Thoracic aorta (tissue), 2 donors: ENCODE measurements at places on chromosomes 2 and 18.

GRCh38 chr2:241558532-241559322 lies at the start of gene BOK:
Gene BOK (plus strand): TSS chr2:241558745. CDS start chr2:241559484, 739 bp downstream.
- no peak for DNase-seq

DNA sequence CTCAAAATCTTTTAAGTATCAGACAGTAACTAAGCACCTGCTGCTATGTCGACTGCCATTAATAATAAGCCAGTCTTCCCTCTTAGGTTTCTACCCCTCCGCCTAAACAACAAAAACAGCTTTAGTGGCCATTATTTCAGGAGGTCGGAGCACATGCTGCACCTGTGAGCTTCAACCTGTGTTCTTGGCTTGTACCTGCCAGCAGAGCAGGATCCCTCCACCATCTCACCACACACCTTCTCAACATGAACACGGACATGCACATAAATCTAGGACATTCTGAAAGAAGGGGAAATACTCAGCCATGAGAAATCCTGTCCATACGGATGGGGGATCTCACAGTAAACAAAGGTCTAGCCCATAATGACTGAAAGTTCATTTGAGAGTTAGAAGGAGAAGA lies 3.7 kb downstream of the CYB5A start:
- no peak for DNase-seq

GRCh38 chr18:73842795-73843394 lies 304.7 kb downstream of the FBXO15 start:
- no peak for DNase-seq

- no peak for DNase-seq
These were observed at the start of gene ANKRD53 for GRCh38 chr2:70978341-70979179. Gene ANKRD53 (plus strand): TSS chr2:70978630. CDS start chr2:70978646, 16 bp downstream.

DNA sequence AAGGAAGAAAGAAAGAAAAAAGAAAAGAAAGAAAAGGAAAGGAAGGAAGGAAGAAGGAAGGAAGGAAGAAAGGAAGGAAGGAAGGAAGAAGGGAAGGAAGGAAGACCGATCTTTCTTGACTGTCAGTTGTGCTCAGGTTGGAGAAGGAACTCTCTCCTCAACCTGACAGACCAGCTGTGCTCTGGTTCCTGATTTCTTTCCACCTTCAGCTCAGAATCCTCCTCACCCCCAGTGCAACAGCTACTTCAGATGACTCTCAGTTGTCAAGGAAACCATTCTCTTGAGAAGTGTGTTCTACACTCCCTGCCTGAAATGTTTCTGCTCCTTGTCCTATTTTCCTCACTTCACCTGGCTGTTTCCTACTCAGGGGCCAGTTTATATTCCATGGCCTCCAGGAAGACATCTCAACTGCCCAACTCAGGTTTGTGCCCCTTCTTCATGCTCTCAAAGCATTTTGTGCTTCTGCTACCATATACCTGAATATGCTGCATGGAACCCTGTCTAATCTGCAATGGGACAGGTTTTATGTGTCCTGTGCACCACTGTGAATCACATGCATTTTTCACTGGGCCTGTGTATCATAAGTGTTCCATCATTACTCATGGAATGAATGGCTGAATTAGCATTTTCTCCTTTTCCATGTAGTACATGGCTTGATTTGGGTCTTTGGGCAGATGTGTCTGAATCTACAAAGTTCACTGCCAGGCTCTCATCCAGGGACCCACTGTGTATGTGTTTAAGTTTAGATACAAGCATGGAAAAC lies 32.8 kb upstream of the DOCK10 start:
- DNase-seq: no peak

- no peak for DNase-seq
These were observed 51.0 kb downstream of the TSHZ1 start for GRCh38 chr18:75261430-75262223.

- DNase-seq: no peak
These were observed 2.8 kb upstream of the LRRFIP1 start for GRCh38 chr2:237624565-237624964.

DNA sequence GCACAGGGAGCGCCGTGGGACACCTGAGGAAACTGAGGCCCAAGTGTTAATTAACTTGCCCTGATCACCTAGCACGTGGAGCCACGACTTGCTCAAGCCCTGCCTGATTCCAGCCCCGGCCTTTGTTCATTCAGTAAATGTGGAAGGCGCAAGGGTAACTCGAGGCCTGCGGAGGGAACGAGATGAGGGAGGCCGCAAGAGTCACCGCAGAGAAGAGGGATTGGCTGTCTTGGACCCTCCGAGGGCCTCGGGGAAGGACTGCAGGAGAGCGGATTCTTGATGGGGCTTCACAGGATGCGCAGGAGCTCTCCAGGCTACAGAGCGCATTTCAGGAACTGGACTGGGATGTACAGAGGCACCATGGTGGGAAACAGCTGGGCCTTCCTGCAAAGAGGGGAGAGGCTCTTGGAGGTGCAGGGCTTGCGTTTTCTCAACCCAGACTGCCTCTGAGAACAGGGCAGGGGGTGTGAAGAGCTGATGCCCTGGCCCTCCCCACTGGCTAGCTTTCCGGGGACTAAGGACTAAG lies 511 bp upstream of the ANKMY1 start:
- DNase-seq: no peak

GRCh38 chr2:112614201-112614840 lies 29.9 kb downstream of the CHCHD5 start:
- no peak for DNase-seq

- DNase-seq: no peak
These were observed 442.2 kb downstream of the TGIF1 start for GRCh38 chr18:3892152-3892551.

DNA sequence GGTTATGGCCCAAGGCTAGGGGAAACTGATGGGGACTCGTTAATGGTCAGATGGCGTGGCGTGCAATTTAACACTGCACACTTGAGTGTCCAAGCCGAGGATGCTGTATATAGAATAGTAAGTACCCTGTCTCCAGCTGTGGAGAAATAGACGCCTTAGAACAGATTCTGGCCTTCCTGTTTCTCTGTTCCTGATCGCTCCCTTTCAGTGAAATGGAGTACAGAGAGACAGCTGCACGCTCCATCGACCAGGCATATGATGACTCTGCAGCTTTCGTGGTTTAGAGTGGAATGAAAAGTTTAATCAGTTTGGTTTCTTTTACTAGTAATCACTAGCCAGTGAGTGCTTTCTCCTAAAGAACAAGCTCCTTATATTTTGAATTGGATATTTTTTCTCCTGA lies 213.4 kb downstream of the NEDD4L start:
- no peak for DNase-seq

- no peak for DNase-seq
These were observed 575 bp downstream of the ATL2 start for GRCh38 chr2:38376346-38377049.

DNA sequence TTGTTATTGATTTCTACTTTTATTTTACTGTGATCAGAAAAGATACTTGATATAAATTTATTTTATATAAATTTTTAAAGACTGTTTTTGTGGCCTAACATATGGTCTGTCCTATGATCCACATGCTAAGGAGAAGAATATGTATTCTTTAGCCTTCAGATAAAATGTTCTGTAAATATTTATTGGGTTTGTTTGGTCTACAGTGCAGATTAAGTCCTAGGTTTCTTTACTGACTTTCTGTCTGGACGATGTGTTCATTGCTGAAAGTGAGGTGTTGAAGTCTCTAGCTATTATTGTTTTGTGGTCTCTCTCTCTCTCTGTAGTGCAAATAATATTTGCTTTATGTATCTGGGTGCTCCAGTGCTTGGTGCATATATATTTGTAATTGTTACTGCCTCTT lies 30.1 kb downstream of the OXER1 start:
- no peak for DNase-seq

- DNase-seq: no peak
These were observed 41.1 kb downstream of the CDC42EP3 start for GRCh38 chr2:37630301-37630700.

GRCh38 chr2:144325086-144325485 lies 194.8 kb downstream of the ZEB2 start:
- DNase-seq: no peak

DNA sequence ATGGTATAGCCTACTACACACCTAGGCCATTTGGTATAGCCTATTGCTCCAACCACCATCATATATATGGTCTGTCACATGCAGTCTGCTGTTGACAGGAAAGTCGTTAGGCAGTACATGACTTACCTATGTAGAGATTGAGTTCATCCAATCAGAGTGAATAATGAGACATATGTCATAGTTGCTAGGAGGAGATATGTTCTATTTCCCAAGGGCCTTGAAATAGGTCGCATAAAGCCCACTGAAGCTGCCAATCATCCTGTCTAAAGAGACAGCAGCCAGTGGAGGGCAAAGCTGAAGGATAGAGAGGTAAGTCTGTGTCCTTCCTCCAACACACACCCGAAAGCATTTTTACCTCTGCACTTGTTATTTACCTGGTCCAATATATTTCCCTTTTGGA lies 263.4 kb downstream of the PTPRM start:
- DNase-seq: no peak

GRCh38 chr2:217753460-217754200 lies 249.2 kb downstream of the TNS1 start:
- no peak for DNase-seq

GRCh38 chr2:222946700-222947287 lies 86.0 kb downstream of the ACSL3 start:
- DNase-seq: no peak

DNA sequence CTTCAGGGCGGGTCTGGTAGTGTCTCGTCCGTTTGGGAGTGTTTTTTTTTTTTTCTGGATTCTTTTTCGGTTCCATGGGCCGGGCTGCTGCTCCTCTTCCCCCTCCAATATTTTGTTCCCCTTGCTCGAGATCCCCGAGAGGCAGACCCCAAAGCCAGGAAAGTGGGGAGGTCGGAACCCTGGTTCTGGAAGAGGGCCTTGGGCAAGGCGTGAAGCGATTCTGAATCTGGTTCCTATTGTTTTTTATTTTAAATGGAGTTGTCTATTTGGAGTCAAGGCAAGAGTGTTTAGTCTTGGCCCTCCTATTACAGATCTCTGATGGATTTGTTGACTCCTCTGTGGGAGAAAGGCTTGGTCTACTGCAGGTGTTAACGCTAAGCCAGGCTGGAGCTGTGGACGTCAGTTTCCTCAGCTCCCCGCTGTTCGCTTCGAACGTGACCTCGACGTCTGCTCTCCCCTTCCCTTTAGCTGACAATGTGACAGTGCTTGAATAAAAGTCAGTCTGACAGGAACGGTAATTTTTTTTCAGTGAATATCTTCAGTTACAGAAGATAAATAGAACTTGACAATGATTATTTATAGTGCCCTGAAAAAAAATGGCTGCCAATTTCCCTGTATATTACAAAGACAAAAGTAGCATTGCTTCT lies 683 bp upstream of the DNAJC27 start:
- DNase-seq: no peak

DNA sequence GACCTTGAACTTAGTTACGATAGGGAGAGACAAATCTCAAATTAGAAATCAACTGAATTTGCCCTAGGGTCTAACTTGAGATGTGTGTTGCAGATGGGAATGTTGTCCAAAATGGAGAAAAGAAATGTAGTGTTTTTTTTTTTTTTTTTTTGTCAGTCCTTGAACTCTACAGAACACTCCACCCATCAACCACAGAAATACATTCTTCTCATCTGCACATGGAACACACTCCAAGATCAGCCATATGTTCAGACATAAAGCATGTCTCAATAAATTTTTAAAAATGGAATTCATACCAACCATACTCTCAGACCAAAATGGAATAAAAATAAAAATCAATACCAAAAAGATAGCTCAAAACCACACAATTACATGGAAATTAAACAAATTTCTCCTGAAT lies 526.5 kb downstream of the FBXO15 start:
- no peak for DNase-seq

- DNase-seq: peak; percentile 83
These were observed 141.6 kb upstream of the RIOK3 start for GRCh38 chr18:23311351-23312121.

- DNase-seq: no peak
These were observed 86.2 kb upstream of the GLS start for GRCh38 chr2:190794377-190794776.

DNA sequence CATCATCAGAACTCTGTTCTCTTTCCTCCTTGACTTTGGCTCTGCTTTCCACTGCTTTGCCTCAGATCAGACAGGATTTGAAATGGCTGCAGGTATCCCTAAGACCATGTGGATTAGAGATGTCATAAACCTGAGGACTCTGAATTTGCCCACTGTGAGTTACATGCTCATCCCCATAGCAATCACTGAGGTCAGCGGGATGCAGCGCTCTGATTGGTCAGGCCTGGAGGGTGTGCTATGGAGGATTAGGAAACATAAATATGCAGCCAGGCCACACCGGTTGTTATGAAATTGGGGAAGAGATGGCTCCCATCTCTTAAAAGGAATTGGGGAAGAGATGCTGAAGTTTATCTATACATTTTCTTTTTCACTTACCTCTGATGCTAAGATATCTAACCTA lies 73.7 kb upstream of the DNAJC10 start:
- peak; percentile 5 for DNase-seq

GRCh38 chr18:25144820-25145219 lies 207.1 kb downstream of the ZNF521 start:
- DNase-seq: no peak

DNA sequence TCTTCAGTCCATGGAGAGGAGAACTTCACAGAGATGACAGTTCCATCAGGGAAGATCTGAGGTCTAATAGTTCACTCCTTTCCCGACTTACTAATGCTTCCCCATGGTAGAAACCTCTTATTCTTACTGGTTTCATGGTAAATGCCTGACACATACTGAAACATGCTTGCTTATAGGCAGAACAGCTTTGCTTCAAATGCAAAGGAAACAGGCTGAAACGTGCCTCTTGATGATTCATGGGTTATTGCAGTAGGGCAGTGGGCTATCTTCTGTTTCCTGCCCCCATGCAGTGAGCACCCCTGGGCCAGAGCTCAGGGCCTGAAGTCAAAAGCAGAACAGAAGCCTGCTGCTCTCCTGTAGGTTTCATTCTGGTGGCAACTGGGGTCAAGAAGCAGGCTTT lies 223.5 kb downstream of the RDH14 start:
- no peak for DNase-seq
